ENCODE measurements at places on chromosomes 1 and 21.

- no peak for DNase-seq
Observed at GRCh38 chr1:237042526-237042891, 525 bp downstream of the RYR2 start.

- DNase-seq = no peak
Observed at GRCh38 chr1:110005971-110006370, 21.4 kb downstream of the AHCYL1 start.

DNA sequence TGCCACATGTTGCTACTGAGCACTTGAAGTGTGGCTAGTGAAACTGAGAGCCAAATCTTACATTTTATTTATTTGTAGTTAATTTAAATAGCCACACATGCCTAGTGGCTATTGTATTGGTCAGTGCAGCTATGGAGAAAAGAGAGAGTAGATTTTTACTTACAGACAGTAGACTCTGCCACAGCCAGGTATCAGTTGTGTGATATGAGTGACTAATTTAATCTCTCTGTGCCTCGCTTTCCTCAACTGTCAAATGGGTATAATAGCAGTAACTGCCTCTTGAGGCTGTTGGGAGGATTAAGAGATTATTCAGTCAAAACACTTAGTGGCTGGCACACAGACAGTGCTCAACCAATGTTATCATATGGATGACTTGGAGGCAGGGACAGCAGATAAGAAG is 49.0 kb downstream of the UBE2T start:
- DNase-seq = no peak

DNA sequence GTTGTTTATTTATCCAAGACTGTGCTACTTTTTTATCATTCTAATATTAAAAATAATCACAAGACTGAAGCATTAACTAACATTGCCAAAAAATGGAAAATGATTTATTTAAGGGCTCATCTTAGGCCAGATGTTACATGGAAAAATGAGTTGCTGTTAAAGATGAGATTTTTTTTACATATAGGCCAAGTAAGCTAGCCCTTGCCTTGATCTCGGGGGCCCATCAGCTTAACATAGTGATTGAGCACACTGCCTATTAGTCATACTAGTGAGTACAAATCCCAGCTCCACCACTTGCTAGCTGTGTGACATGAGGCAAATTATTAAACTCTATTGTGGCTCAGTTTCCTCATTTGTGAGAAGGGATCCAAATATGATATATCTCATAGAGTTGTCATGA is 275.9 kb upstream of the SNX7 start:
- DNase-seq = peak; percentile 36

DNA sequence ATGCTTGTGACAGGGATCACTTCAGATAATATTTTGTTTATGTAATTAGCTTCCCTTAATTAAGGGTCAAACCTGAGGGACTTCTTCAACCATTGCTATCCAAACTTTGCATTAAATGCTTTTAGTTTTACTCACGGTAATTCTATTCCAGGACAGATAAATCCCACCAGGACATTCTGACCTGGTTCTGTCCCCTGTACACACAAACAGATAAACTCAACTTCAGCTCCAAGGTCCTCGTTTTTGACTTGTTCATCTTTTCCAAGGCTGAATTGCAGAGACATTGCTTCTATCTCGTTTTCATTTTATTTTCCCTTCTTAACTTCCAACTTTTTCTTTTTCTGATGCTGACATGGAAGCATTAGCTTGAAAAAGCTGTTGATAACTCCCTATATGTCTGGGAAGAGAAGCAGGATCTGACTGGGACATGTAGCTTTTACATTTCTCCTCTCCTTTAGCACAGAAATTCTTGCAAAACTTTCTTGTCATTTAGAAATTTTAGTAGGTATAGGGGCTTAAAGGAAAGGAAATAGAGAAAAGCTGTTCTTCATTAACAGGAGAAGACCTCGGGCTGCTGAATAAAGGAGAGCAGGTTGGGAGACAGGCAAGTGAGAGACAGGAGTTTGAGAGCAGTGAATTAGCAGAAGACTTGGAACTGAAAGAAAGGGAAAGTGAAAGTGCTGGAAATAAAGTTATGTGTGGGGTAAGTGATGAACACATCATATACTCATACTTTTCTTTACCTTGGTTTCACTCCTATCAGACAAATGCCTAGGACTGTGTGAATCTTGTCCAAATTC is 231.7 kb upstream of the B3GALT2 start:
- DNase-seq = peak; percentile 60

DNA sequence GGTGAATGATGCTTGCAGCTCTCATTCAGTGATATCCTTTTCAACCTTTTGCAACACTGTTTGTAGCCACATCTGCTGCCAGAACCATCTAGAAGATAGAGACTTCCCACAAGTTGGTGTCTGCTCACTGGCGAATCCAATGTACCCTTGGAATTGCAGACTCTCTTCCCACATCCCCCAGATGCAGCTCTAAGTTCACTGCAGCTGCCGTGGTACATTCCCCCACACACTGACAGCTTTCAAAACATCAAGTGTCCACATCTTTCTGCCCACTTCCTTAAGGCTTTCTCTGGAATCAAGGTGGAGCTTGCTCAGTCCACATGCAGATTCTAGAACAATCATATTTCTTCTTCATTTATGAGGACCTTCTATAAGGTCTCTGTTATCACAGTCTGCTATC is 99.2 kb downstream of the PLPPR4 start:
- no peak for DNase-seq

DNA sequence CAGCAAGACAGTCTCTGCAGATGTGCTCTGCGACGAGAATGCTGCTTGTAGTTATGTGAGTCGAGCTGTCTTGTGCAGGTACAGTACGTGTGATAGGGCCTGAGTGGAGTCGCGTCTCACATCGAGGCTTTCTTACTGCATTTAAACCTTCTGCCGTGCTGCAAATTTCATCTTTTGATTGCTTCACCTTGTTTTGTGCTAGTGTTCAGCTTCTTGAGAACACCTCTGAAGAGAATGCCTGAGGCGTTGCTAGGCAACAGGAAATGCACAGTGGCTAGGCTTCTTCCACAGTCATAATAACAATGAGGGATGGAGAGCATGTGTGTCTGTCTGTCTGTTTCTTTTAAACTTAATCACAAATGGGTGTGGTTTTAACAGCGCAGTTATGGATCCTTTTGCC is 52.9 kb downstream of the MRPS6 start:
- DNase-seq = peak; percentile 65

DNA sequence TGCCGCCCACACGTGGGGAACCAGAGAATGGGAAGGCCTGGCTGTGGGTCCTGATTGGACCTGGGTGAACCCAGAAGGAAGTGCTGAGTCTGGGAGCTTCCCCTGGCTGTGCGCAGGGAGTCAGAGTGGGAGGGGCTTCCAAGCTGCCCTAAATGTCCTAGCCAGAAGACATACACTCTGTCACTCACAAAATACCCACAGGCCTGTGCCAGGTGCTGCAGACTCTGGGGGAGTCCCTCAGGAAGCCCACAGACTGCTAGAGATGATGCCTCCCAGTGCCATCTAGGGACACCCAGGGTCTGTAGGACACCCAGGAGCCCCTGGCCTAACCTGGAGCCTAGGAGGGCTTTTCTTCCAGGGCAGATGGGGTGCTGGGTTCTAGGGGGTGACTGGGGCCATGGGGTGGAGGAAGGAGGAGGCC is 33.7 kb upstream of the LRP8 start:
- DNase-seq = no peak

DNA sequence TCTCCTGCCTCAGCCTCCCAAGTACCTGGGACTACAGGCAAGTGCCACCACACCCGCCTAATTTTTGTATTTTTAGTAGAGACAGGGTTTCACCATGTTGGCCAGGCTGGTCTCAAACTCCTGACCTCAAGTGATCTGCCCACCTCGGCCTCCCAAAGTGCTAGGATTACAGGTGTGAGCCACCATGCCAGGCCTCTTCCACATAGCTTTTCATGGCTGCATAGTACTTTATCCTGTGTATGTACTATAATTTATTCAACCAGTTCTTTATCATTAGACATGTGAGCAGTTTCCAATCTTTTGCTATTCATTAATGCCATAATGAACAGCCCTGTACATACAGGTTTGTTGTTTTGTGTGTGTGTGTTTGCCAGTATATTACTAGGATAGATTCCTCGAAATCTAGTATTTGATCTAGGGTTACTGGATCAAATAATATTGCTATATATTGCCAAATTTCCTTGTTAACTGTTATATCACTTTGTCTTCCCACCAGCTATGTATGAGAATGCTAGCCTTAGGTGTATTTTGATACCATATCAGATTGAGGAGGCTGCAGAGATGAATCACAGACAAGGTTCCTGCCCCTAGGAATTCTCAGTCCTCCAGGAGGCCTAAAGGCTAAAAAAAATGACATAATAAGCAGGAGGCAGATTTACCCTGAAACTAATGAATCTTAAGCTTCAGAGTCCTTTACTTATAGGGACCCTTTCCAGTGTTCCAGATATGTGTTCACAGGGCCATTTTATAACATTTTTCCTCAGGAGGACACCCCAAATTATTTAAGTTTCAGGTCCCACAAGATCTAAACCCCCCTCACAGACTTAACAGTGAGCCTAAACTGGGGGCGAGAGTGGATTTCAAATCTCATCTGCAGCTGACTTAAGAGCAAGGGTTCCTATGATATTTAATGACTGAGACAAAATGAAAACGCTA is 2.1 kb upstream of the PDIK1L start:
- no peak for DNase-seq

GRCh38 chr1:153305682-153306081 is 7.1 kb downstream of the PGLYRP3 start:
- no peak for DNase-seq

GRCh38 chr1:206715552-206716158 is 30.9 kb downstream of the MAPKAPK2 start:
- DNase-seq = no peak

GRCh38 chr1:201016211-201016651 is 7.3 kb downstream of the KIF21B start:
- DNase-seq = peak; percentile 25

DNA sequence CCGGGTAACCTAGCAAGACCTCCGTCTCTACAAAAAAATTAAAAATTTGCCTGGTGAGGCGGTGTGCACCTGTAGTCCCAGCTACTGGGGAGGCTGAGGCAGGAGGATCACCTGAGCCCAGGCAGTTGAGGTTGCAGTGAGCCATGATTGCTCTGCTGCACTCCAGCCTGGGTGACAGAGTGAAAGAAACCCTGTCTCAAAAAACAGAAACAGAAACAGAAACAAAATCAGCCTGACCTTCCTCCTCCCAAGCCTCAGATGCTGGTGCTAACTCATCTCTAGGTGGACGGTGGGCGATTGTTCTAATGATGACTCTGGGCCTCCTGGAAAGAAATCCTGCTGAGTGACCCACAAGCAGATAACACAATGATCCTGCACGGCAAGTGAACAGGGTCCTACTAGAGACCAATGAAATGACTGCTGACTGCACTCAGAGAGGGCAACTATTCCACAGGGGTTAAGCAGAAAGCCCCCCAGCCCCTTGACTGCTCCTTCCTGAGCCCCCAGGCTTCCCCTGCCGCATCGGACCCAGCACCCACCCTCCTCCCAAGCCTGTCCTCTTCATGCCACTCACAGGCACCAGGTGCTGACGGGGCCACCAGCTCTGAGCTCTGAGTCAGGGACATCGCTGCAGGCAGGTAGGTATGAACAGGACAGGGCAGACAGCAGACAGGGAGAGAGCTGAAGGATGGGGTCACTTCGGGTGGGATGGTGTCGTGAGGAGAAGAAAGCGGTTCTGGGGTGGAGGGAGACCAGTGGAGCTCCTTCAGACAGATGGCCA is 27.8 kb upstream of the LRRC38 start:
- no peak for DNase-seq

DNA sequence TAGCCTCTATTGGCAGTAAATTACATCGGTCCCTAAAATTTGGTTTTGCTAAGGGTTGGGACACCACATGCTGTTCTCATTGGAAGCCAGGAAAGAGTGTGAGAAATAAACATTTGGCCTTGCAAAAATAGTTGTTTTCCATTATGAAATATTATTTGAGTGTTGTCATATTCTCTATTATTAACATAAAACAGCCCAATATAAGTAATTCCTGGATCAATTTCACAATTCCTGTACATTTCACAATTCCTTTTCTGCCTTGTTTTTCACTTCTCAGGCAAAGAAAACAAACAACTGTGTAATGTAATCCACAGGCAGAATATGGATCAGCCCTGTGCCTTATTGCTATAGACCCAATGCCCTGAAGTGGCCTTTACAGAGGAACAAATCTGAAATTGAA is 40.5 kb downstream of the C1orf87 start:
- no peak for DNase-seq

- DNase-seq = no peak
Observed at GRCh38 chr1:29270929-29271521, 34.7 kb downstream of the PTPRU start.

GRCh38 chr1:64851664-64852063 is 106.8 kb downstream of the RAVER2 start:
- DNase-seq = no peak

GRCh38 chr1:231611111-231611510 is 15.5 kb upstream of the DISC1 start:
- DNase-seq = no peak

GRCh38 chr1:90834886-90835660 is 118.0 kb upstream of the BARHL2 start:
- DNase-seq = no peak

GRCh38 chr1:151718011-151718431 is 1.4 kb upstream of the CELF3 start:
- DNase-seq = peak; percentile 41

GRCh38 chr1:208206092-208206698 is 38.0 kb downstream of the PLXNA2 start:
- DNase-seq = no peak

GRCh38 chr1:6466023-6466422 is at the start of gene TNFRSF25:
TNFRSF25 (minus strand) TSS chr1:6466173; CDS start chr1:6466107, 66 bp downstream.
- no peak for DNase-seq

DNA sequence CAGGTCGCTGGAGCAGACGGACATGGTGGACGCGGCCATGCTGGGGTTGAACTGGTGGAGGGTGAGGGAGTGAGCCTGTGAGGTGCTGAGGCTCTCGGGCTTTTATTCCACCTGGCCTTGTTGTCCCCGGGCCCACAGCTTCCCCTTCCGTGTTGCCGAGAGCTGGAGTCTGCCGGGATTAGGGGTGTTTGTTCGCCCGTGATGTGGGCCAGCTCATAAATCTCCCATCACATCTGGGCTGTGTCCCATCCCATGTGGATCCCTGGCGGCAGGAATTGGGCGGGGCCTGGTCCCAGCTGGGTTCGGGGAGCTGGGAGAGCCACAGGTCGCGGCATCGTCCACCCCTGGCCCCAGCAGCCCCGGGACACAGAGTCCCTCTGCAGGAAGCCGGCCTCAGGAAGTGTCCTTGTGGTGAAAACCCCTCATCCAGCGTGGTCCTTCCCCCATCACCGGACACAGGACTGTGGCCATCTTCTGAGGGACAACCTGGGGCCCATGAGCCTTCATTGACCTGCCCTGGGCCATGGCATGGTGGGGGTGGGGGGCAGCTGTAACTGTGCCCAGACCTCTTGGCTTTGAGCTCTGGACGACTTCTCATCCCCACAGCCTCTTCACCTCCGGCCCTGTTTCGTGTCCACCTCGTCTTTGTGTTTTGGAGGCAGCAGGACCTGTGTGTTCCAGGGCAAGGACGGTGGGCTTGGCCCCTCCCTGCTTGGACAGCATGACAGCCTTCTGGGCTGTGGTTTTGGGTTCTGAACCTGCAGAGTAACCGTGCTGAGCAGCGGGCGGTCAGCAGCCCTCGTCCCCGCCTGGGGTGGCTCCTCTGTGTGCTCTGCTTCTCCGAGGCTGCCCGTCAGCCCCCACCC is at the start of gene KRTAP10-6:
KRTAP10-6 (minus strand) TSS at position 60 of the 866 bp plus-strand sequence; CDS start at position 39, 21 bp downstream.
- no peak for DNase-seq
